NAMALWA (cell line): ENCODE measurements at places on chromosomes 4 and X.
A peak's percentile ranks its signal among the peaks of the same experiment; 100 is the strongest.

GRCh38 chr4:159027535-159027934, 75.3 kb upstream of the RAPGEF2 start:
- DNase-seq = peak; percentile 29

DNA sequence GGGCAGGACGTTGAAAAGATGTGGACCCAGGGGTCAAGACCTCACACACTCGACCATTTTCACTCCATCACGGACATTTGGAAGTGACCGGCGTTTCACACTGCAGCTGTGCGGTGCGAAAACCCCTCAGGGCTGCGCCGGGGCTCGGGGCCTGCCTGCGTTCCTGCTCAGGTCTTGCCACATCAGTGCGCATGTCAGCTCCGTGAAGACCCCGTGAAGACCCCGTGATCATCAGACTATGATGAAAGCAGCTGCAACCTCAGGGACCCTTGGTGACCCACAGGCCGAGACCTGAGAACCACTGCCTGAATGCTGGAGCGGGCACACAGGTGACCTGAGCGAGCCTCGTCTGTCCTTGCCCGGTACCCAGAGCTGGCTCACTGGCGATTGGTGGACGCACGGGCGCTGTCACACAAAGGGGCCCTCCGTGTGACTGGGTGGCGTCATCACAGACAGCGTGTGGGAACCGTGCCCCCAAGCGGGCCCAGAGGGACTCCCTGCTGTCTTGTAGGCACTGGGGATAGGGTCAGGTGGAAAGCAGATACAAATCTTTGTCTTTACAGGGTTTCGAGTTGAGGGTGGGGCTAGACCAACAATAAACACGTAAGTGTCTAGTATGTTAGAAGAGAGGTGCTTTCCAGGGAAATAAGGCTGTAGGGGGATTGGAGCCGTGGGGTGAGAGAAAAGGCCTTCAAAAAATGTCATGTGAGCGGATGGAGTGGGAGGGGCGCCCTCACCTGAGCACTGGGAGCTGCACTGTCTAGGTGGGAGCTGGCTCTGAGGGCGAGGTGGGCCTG, 12.7 kb downstream of the MSANTD1 start:
- DNase-seq = no peak

DNA sequence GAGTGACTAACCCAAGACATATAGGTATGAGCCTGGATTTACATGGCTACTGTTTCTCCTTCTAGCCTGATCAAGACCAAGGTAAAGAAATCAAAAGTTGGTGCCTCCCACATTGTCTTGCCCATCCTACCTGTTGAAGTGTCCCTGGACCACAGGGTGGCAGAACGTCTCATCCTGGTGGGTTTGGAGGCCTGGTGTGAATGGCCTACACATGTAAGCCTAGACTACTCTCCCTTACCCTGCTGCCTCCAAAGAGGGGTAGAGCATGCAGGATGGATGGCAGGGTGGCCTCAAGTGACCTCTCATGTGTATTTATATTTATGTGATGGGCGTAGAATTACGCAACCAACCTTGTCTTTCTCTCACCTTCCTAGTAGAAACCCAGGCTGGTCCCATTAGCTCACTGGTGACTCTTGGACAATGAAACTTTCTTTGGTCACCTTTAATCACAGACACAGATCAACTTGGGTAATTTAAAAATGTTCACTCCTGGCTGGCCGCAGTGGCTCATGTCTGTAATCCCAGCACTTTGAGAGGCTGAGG, 73.3 kb upstream of the SOD3 start:
- peak; percentile 3 for DNase-seq

DNA sequence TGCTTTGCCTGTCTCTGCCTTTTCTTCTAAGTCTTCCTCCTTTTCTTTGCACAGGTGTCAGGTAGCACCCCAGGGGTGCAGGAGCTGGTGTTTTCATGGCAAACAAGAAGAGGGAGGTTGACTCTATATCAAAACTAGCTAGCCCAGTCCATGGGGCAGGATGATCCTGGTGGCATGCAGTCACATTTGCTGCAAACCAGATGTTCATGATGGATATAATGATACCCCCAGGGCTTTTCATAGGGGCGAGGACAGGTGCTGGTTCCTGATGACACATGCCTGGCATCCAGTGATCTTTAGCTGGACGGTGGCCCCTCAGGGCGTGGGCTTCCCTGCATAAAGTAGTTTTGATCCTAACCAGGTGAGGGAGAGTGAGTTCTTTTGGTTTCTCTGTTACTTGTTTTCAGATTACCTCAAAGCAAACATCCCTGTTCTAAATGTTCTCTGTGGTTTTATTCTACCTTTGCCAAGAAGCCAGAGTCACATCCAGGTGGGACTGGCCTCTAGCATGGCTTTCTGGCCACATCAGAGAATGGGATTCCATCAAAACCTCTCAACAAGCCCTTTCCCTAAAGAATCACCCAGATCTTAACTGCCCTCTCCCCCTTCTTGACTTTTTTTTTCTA, 11.2 kb upstream of the UBA6 start:
- no peak for DNase-seq

DNA sequence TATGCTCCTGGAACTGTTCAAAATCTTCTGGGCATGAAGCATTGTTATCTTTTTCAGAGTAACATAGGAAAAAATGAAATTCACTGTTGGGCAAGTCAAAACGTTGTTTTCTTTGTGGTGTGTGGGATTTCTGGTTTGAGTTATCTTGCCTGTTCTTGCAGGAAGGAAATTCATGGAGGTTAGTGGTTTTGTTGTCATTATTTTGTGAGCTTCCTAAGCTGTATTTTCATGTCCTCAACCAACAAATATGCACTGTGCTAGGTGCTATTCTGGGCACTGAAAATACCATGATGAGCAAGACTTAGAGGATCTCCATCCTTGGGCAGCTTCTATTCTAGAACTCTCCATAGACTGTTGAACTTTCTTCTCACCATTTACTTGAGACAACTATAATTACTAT, 16.9 kb downstream of the SPINK2 start:
- DNase-seq = no peak

DNA sequence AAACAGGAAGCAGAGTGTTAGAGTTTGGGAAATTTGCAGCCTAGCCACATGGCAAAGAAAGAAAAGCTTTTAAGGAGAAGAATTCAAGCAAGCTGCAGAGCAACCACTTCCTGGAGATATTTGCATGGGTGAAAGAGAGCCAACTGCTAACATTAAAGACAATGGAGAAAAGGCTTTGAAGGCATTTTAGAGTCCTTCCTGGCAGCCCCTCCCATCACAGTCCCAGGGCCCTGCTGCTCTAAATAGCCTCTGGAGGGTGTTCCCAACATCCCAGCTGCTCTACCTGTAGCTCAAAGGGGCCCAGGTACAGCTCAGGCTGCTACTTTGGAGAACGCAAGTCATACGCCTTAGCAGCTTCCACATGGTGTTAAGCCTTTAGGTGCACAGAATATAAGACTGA, 235.9 kb upstream of the FMR1 start:
- DNase-seq = no peak

DNA sequence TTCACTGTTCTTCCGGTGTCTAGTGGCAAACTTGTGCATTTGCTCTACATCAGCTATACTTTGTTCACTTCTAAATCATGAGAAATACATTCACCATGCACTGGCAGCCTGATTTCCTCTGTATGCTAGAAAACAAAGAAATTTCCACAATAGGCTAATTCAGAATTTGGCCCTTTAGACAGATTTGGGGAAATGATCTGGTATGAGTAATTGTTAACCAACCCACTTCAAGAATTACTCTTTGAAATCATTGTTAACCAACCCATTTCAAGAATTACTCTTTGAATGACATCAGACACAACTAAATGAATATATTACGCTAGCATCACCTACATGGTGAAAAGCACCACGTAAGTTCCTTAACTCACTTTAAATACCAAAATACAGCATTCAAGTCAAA, 14.6 kb downstream of the APBB2 start:
- no peak for DNase-seq

GRCh38 chr4:104531390-104531789, 36.7 kb upstream of the CXXC4 start:
- DNase-seq = no peak

- DNase-seq = no peak
These were observed 67.6 kb upstream of the TMEM150C start for GRCh38 chr4:82629238-82630000.

DNA sequence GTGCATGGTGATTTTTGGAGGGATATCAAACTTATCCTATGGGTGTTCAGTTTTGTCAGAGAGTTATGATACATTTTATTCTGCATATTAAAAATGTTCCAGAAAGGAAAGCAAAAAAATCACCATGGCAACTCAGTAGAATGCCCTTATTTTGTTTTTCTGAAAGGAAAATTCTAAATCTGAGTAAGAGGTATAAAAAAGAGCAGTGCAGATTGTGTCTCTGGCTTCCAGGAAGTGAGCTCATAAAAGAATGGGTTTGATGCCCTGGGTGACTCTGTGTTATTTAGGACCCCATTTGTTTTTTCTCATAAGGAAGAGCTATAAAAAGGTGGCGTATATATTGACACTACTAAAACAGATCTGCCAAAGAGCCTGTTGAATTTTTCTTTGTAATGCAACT, 128.8 kb downstream of the UCHL1 start:
- no peak for DNase-seq

- no peak for DNase-seq
These were observed 1114.6 kb upstream of the AGA start for GRCh38 chr4:178556796-178557195.

DNA sequence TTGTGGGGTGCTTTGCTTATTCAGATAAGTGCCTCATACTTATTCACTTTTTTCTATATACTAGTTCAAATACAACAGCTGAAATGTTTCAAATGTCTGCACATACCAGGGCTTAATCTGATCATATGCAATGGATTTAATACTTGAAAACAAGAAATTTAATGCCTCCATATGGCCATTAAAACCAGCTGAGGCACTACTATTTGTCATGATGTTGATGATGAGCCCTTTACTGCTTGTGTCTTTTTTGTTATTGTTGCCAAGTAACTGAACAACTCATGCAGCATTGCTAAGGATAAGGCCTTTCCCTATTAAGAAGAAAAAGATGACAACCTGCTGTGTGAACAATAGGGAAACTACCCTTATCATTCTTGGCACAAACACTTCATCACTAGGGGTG, 52.5 kb downstream of the MAGEB10 start:
- no peak for DNase-seq

- DNase-seq = no peak
These were observed 23.8 kb downstream of the NOX1 start for GRCh38 chrX:100850317-100850716.

GRCh38 chr4:7044137-7044930, 1.2 kb downstream of the TADA2B start:
- DNase-seq = no peak

- no peak for DNase-seq
These were observed 116.8 kb downstream of the AFAP1 start for GRCh38 chr4:7822877-7823276.

DNA sequence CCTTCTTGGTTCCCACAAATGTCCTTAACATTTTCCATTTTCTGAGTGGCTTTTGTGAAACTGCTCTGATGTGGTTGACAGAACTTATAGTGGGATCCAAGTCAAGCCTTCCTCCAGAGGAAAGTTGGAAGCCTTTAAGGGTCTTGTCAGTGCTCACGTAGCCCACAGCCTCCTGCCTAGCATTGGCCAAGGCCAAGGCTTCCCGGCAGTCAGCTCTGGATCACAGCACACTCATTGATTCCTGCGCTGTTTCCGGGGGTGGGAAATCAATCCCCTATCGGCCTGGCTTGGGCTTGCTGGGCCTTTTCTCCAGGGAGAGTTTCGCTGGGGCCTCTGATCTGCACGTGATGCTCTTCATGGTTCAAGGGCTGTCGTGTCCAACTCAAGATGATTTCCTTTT, 76.1 kb downstream of the SLC9A6 start:
- DNase-seq = no peak

- DNase-seq = peak; percentile 5
These were observed 320.4 kb upstream of the SLC7A11 start for GRCh38 chr4:138562544-138562991.

- no peak for DNase-seq
These were observed 261.4 kb downstream of the DHX15 start for GRCh38 chr4:24322995-24323394.

GRCh38 chrX:123223859-123224258, 39.8 kb downstream of the GRIA3 start:
- no peak for DNase-seq

DNA sequence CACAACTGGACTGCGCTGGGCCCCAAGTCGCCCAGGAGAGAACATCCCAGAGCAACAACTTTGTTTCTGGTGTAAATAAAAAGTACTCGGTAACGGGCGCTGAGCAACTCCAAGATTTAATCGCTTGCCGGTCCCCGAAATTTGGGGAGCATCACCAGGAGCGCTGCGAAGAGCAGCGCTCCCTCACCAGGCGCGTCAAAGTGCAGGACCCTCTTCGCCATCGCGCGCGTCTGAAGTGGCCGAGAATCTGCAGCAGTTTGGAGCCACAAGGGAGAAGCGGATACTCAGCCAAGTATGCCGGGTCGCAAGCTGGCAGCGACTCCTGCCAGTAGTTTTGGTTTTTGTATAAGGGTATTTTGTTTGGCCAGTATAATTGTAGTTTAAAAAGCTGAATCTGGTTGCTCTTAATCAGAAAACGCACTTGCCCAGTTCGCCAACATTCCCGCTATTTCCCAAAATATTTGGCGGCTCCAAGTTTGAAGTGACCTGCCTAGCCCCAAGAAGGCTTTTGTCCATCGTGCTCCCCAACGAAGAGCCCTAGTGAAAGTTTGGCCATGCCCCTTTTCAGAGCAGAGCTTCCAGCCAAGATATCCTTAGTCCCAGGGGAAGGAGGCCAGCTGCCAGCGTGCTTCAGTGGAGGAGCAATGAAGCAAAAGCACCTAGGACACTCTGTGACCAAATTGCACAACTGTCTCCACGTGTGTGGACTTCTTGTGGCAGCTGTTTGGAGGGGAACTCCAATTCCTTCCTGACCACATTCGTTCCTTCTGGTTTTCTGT, 557 bp upstream of the KDR start:
- DNase-seq = no peak

GRCh38 chr4:41590591-41590990, 52.6 kb downstream of the LIMCH1 start:
- DNase-seq = no peak

DNA sequence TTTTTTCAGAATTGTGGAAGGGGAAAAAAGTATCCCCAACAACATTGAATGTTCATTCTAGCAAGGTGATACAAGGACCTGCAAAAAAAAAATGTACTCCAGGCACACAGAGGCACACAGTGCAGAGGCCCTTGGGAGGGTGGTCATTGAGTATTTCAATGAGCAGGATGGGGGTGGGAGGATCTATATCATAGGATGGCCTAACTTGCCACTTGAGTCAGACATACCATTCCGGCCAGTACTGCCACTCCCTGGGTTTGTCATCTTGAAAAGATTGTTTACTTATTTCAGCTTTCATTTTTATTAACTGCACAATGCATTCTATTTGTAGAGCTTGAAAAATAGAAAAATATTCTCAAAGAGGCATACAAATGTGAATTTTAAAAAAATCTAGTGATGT, 18.7 kb downstream of the ZNF595 start:
- no peak for DNase-seq

DNA sequence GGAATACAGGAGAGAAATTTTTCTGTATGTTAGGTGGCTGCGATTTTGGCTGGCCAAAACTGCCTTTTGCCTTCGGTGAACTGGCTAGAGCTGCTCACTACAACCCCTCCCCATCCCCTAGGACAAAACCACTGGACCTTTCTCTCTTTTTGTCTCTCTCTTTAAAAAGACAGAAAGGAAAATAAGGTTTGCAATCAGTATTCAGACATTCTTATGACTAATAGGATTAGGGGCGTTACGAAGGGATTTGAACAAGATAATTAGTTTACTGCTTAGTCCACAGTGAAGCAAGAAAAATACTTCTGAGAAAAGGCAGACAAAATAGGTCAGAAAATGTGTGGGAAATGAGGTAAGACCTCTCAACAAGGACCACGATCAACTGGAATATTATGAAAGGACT, 180.4 kb downstream of the SLIT2 start:
- no peak for DNase-seq

- no peak for DNase-seq
These were observed 90.4 kb downstream of the EIF4E start for GRCh38 chr4:98838531-98838930.
